Activated CD4-positive, CD25-positive, alpha-beta regulatory T cell treated with anti-CD3 and anti-CD28 coated beads, Interleukin-2, amount 50 U/mL, for 16 hours (primary cell): ENCODE measurements at places on chromosomes 6 and 20.

- no peak for DNase-seq
Measured at GRCh38 chr6:43945768-43946080, 175.7 kb downstream of the VEGFA start.

DNA sequence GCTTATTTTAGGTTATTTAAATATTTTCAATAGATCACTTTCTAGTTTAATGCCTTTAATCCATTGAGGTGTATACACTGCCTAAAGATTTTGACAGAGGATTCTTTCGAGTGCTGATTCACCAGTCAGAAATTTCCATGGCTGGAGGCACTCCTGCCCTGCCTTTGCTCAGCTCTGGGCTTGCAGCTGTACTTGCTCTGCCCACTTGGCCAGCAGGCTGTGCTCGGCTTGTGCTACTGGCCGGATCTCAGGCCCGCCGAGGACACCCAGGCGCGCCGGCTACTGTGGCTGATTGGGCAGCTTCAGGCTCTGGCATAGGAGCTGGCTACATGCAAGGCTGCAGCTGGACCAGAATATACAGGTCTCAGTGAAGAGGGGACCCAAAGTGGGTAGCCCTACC lies 675.1 kb upstream of the MMS22L start:
- no peak for DNase-seq

- DNase-seq = no peak
Measured at GRCh38 chr6:13349811-13350506, 21.6 kb upstream of the TBC1D7 start.

DNA sequence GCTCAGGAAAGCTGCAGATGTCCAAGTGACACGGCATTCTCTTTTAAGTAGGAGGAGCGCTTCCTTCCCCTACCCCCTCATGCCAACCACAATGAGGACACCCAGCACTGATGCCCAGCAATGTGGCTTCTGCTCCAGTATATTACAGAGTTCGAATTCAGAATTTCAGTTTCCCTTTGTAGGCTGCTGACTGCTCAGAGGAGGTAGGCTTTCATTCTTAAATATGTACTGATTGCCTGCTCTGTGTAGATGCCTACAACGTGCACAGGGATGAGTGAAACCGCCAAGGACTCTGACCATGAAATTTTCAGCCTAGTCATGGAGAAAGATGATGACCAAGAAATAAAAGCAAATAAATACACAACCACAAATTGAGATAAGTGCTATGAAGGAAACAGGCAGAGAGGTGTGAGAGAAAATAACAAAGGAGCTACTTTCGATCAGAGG lies 50.9 kb upstream of the TNFAIP3 start:
- no peak for DNase-seq

GRCh38 chr6:13998356-13998755 lies 73.6 kb downstream of the RNF182 start:
- no peak for DNase-seq

GRCh38 chr6:131523988-131524673 lies 48.9 kb upstream of the ARG1 start:
- DNase-seq = no peak

- no peak for DNase-seq
Measured at GRCh38 chr6:166836785-166837718, 119.3 kb downstream of the RNASET2 start.

- no peak for DNase-seq
Measured at GRCh38 chr6:134678436-134678889, 271.4 kb downstream of the ALDH8A1 start.

DNA sequence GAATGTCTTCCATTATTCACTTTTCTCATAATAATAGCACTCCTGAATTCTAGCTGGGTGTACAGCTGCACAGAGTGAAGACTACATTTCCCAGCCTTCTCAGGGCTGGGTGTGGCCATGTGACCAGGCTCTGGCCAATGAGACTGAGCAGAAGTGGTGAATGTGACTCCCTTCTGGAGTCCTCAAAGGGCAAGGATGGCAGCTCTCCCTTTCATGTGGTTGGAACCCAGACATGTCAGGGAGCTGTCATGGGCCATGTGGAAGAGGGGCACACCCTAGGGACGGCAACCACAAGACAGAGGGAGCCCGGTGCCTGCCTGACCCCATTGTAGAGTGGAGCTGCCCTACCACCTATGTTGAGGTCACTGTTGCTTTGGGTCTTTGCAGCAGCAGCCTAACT lies 312.8 kb upstream of the SULF2 start:
- DNase-seq = no peak

DNA sequence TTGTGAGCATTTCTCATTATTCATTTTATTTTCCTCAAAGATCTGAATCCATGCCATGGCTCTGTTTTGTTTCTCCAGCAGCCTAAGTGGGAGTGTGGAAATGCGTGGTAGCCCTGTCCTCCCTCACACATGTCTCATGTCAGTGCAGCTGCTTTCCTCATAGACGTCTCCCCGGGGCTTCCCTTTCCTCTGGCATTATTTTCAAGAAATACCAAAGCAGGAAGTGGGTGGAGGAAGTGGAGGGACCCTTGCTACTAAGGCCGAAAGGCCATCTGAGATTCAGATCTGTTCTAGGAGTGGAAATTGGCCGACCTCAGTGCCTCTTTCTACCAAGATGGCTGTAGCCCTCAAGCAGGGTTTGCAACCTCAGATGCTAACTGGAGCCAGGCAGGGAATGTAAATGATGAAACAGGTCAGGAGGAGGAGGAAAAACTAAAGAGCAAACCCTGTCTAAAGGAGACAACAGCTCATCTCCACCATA lies 420.9 kb upstream of the PLCB4 start:
- no peak for DNase-seq

DNA sequence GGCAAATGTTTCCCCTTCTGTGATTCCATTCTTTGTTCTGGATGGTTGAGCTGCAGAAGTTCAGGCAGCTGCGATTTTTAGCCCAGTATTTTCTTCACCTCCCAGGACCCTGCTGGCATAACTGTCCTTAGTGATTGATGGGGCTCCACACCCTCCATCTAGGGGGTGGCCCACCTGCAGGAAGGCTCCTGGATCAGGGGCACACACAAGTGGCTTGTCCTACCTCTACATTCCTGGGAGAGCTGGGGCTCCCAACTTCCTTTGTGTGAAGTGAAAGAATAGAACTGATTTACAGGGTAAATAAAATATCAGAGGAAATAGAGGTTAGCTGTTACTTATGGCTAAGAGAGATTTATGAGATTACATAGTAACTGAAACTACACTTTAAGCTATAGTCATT lies 129.5 kb upstream of the MAP3K7 start:
- DNase-seq = no peak

DNA sequence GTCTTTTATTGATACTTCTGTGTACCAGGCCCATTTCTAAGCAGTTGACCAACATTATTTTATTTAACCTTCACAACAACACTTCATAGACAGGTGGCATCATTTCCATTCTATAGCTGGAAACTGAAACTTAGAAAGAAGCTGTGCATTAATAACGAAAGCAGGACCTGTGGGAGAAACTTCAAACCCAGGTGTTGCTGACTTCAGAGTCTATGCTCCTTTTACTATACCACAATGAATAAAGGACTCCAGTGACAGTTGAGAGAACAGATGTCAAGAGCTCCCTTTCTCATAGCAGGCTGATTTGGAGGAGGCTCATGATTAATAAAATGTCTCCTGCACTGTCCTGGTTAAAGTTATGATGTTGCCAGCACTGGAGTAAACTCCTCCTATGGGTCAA lies 56.6 kb upstream of the POU3F2 start:
- no peak for DNase-seq

- DNase-seq = no peak
Measured at GRCh38 chr6:298233-299103, 6.2 kb downstream of the DUSP22 start.

GRCh38 chr6:40479706-40480105 lies 107.5 kb downstream of the LRFN2 start:
- no peak for DNase-seq

DNA sequence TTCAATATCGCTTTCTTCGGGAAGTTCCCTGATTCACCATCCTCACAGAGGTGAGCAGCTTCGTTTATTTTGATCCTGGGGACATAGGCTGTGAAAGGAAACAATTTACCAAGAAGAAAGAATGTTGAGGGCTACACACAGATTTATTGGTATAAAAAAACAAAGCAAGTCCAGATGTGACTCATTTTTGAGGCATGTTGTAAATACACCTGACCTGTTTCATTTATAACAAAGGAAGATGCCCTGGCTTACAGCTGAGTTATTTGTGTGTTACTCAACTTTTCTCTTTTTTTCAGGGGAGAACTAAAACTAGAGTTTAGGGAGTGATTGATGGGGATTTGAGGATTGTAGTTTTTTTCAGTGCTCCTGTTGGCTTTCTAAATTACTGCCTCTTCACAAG lies 489.5 kb downstream of the CBLN4 start:
- DNase-seq = no peak

DNA sequence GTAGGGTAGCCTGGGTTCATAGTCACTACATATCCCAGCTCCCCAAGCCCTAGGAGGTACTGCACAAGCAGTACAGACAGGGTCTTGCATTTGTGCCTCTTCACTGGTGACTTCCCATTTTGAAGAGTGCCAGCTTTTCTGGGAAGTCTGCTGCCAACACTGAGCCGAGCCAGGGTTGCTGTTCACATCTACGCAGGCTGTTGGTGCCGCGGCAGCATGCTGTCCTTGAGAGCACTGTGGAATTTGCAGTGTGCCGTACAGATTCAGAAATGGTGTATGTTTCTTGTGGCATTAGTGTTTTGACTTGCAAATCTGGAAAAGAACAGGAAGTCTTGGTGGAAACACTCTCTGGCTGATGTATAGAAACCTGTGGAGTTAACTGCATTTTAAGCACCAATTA lies 67.5 kb downstream of the JARID2 start:
- DNase-seq = no peak

DNA sequence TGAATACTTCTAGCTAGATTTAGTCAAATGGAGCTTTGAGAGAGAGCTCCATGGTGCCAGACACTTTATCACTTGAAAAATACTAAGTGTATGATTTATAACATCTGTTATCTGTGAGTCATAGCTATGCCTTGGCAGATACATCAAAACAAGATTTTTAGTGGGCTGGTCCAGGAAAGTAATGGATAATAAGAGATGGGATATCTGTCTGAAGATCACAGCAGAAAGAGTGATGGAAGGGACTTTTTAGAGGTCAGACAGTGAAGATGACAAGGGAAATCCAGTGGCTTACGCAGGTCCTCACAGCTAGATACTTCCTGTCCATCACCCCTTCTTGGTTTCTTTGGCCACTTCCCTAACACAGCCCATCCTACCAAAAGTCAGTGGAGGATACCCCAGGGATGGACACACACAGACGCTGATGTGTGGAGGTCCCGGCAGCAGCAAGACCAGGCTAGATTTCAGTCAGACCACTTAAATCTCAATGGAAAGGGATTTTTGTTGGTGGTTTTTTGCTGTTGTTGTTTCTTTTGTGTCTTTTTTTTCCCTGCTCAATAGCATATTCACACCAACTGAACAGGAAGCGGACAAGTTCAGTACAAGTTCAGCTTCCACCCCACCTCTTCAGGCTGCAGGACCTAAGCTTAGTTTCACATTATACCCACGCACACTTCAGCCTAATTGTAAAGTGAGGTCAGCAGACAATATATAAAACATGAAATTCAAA lies 209.3 kb downstream of the ALDH8A1 start:
- no peak for DNase-seq

DNA sequence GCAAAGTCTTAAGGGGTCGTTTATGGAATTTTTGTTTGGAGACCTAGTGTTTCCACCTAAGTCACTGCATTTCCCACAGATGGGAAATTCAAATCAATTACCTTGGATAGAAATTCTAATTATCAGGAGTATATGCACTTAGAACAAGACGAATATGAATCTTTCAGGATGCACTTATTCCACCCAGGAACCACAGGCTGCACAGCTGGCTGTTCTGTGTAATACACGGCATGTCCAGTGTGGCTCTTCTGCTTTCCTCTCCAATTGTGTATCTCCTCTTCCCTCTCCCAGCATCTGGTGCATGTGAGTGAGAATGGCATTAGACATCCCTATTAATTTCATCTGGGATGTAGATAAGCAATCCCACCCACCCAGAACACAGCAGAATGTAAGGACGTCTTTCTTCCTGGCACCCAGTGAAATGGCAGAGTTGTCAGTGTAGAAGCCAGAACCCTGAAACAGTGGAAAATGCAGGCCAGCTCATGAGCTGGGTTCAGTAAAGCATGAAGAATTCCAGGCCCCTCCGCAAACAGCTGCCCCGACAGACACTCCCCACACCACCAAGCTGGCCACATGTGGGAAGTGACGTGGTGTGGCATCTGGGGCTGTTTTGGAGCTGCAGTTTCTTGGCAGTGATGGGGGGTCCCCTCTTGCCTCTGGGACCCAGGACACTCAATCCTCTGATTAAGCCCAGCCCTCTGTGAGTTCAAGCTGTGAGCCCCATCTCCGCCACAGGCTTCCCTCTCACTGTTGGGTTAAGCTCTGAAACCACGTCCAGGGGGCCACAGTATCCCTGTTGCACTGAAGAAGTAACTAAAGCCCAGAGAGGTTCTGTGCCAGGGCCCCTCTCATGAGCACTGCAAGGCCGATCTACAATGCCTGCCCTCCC lies 180.1 kb upstream of the CST7 start:
- DNase-seq = no peak

DNA sequence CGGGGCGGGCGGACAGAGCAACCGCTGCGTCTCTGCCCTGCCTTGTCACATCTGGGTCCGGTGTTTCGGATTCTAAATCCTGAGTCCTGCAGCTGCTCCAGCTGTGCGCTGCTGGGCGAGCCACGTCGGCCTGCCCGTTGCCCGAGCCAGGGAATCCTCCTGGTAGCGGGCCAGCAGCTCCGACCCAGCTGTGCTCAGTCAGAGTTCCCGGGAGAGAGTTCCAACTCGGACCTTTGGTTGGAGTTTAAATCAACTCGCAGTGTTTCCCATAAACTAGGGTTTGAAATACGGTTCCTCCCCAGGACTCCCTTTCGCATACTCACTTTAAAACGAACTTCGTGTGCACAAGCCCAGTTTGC lies 315 bp upstream of the PDE10A start:
- DNase-seq = no peak

DNA sequence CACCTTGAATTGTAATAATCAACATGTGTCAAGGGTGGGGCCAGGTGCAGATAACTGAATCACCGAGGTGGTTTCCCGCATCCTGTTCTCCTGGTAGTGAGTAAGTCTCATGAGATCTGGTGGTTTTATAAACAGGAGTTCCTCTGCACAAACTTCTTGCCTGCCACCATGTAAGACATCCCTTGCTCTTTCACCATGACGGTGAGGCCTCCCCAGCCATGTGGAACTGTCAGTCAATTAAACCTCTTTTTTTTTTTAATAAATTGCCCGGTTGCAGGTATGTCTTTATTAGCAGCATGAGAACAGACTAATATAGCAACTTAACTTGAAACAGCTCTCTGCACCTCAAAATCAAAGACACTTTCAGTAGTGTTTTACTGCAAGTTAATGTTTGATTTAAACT lies 121.6 kb downstream of the OGFRL1 start:
- no peak for DNase-seq
